Heart left ventricle (tissue), 16 donors: ENCODE measurements at places on chromosomes 3 and 15.

DNA sequence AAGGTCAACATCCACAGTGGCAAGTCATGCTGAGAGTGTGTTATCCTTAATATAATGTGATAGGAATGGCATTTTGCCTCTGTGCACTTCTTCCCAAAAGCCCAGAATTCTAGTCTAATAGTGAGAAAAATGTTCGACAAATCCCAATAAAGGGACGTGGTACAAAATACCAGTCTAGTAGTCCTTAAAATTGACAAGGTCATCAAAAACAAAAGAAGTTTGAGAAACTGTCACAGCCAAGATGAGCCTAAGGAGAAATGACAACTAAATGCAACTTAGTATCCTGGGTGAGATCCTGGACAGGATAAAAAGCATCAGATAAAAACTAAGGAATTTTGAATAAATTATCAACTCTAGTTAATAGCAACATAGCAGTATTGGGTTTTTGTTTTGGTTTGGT is 14.4 kb upstream of the ATP13A4 start:
- DNase-seq, result no peak

- DNase-seq, result no peak
These were observed 116.5 kb downstream of the EEFSEC start for GRCh38 chr3:128269796-128270195.

GRCh38 chr15:53470743-53471142 is 288.7 kb downstream of the WDR72 start:
- DNase-seq, result no peak

DNA sequence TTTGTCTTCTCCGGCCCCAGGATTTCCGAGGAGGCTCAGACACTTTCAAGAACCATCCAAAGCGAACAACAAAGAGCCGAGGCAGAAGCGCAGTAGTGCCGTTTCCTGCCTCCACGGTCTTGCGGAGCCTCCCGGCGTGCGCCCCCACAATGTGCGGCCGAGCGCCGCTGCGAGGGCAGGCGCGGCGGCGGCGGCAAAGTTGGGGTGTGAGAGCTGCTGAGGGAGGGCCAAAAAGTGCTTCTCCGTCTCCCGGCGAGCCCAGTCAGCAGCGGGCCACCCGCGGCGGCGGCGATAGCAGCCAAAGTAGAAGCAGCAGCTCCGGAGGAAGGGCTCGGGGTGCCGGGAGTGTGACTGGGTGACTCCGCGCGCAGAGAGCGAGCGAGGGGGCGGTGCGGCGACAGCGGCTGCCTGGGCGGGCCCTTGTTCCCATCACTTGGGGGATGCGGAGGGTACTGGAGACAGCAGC is 749.1 kb downstream of the ROBO1 start:
- DNase-seq, result peak; percentile 70

DNA sequence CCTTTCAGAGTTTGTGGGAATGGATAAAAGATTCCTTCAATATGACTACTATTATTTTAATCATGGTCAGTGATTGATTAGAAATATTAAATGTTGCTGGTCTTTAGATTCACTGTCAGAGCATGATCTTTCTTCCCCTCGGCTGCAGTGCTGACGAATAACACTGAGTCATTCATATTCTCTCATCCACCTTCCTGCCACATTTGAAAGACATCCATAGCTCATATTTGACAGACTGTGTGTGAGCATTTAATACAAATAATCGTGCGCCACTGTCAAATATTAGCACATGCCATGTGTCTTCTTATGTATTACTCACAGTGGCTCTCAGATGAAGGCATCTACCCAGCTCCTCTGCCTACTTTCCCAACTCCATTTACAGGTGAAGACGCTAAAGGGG is 476.5 kb upstream of the TPRG1 start:
- DNase-seq, result no peak

- no peak for DNase-seq
These were observed 5.3 kb upstream of the CTNNB1 start for GRCh38 chr3:41193794-41194539.

GRCh38 chr3:58728723-58729122 is 62.1 kb upstream of the FAM3D start:
- no peak for DNase-seq

DNA sequence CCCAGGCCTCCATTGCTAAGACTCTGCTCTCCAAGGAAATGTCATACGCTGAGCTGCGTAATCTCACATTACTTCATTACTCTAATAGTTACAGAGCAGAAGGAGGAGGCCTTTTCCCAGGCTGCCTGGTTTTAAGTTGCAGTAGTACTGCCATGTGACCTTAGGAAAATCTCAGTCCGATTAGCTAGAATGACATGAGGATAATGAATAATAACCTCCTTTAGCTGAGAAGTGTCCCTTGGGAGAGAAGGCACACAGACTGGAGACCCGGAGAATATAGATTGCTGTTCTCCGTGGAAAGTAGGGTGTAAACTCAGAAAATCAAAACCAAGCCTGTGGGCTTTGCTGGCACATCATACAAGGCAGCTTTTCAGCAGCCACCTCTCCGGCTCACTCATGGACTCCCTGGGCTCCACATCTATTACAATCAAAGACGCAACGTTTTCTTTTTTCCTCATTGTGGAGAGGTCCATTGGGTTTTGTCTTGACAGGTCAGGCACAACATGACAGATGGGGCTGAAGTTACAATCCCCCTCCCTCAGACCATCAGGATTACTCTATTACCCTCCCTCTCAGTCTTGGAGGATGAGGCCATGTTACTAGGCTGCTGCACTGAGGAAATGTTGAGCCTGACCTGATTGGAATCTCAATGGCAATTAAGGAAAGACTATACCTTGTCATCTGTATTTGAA is 134.8 kb upstream of the MB21D2 start:
- DNase-seq, result no peak

GRCh38 chr3:9399337-9399703 is 1.9 kb downstream of the SETD5 start:
- DNase-seq, result no peak

- DNase-seq, result peak; percentile 55
These were observed 697 bp downstream of the CHSY1 start for GRCh38 chr15:101250873-101251829.

DNA sequence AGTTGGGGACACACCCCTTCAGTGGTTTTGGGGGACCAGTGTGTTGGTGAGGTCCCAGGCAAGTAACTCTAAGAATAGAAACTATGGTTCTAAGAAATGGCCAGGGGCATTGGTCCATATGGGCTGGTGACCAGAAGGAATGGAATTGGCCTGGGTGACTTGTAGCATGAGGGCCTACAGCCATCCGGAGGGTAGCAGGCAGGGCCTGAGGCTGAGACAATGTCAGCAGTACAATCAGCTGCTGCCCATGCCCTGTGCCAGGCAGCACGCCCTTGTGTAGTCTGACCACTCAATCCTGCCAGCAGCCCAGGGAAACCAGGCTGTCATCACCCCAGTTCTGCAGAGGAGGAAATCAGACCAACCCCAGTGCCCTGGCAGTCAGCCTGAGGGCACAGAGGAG is 100.6 kb downstream of the DNAJB8 start:
- peak; percentile 89 for DNase-seq

DNA sequence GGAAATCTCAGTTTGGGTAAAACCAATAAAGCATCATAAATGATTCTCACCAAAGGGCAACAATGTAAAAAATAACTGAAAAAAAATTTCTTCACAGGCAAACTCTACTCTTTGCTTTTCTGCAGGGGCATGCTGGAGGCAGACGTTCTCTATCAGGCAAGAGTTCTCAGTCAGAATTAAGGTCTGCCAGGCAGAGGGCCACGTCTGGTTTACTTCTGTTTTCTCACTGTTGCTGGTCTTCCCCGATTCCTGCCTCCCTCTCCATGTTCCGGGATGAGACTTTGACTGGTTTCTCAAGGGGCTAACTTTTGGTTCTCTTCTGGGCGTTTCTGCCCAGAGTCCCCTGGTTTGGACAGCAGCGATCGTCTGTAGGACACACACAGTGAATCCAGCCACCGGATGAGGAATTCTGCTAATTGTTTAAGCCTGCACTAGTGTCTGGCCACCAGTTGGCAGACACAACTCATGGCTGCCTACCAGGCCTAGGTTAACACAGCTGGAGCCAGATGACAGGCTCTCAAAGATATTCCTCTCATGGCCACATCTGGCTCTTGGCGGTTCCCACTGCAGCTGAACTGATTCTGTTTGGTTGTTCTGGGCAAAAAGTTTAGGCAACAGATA is 273.1 kb downstream of the FOXP1 start:
- DNase-seq, result peak; percentile 45

- no peak for DNase-seq
These were observed 67.5 kb downstream of the TMEM39A start for GRCh38 chr3:119395923-119396358.

DNA sequence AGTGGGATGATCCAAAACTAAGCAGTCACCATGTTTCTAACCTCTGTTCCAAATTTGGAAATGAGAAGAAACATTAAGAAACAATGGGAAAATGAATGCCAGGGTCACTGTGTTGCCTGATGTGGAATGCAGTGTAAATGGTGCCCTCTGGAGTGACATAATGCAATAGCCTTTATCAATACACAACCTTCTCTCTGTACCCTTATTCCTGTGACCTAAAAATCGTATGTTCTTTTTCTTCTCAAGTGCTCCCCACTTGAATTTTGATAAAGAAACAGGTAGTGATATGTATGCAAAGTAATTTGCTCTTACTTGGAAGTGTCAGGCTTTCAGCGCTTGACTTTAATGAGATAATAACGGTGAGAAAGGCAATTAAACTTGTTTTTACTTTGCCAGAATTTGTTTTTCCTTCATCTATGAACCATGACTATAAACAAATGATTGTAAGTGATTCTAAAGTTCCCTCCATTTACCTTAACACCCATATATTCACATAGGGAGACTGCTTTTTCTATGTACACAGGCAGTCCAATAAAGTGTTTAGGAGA is 145.8 kb upstream of the THRB start:
- DNase-seq, result no peak
